ENCODE measurements at places on chromosomes 6 and 20.

DNA sequence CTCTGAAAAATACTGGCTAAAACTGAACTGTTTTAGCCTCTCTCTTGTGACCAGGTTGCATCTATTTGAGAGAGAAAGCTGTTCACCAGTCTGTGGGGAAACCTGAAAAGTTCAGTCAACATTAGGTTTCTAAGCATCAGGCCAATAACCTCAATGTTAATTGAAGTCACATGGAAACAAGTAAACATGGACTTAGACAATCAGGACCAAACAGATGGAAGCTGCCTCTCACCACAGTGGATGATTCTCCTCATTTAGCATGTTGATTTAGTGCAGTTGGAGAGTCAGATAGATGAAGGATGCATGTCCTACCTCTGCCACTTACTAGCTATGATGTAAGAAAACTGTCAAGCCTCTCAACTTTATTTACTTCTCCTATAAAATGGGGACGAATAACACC, 18.2 kb downstream of the SCGN start:
- no peak for DNase-seq

DNA sequence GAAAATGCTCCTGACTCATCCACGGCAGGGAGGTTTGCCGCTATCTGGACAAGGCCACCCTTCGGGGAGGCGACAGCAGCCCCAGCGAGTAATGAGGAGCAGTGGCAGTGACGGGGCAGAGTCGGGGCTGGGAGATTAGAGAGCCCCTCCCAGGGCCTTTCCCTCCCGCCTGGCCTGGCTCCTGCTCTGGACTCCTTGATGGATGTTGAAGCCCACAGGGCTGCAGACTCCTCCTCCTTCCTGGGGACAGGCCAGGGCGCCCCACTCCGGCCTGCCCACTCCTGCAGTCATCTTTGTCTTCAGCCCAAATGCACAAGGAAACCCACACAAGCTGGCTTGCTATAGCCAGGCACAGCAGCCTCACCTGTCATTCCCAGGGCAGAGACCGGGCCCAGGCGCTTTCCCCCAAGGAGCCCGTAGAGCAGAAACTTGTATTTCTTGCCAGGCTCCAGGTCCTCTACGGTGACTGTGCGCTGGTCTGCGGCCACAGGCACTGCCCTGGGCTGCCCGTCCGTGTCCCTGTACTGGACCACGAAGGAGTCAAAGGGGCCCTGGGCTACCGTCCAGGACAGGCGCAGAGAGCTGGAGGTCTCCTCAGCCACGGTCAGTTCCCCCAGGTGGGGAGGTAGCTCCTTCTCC, 7.7 kb downstream of the CYP21A2 start:
- peak; percentile 84 for DNase-seq

DNA sequence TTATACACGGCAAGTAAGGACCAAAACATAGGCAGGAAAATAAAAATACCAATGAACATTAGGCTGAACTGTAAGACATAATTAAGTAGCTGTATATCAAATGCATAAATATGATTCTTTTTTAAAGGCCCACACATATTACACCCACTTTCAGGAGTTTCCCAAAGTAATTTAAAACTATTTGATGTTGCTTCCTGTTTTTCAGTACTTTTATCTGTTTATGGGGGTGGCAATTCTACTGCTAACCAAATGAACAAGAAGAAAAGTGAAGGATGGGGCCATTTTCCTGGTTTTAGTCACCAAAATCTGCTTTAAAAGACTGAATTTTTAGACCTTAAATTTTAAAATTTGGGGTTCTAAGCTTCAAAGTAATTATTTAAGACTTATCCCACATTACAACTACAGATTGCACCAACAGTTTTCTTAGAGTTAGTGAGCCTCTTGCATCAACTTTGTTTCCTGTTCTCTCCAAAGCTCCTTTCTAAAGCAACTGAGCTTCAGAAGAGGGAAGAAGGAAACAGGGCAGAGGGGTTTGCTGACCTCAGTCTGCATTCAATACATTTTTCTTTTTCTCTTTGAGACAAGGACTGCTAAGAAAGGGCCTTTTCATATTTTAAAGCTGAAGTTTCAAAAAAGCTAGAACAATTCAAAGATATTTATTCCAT, 191.0 kb downstream of the BACH2 start:
- no peak for DNase-seq

GRCh38 chr6:16286151-16286522, 47.8 kb downstream of the GMPR start:
- DNase-seq: peak; percentile 25

DNA sequence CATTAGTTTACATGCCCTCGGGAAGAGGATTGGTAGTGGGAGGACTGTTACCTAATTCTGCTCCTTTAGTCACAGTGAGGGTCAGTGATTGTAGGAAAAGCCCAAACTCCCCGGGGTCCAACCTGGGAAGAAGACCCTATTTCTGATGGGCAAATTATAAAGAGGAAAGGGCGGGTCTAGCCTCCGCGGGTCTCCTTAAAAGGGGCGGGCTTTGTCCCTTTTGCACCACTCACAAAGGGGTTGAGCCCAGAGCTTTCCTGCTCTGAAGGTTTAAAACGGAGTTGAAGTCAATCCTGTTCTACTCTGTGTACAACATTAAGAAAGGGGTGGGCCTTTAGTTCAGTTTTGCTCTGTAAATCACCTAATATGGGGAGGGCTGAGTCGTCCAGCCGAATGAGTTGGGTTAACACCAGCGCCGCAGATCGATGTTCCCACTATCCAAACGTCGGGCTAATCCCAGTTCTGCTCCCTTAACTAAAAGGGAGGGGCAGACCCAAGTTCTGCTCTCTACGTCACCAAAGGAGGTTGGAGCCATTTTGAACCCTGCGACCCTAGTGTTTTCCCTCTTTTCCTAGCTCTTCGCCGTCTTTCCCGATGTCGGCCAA, 920 bp upstream of the RNF5 start:
- DNase-seq: peak; percentile 63

DNA sequence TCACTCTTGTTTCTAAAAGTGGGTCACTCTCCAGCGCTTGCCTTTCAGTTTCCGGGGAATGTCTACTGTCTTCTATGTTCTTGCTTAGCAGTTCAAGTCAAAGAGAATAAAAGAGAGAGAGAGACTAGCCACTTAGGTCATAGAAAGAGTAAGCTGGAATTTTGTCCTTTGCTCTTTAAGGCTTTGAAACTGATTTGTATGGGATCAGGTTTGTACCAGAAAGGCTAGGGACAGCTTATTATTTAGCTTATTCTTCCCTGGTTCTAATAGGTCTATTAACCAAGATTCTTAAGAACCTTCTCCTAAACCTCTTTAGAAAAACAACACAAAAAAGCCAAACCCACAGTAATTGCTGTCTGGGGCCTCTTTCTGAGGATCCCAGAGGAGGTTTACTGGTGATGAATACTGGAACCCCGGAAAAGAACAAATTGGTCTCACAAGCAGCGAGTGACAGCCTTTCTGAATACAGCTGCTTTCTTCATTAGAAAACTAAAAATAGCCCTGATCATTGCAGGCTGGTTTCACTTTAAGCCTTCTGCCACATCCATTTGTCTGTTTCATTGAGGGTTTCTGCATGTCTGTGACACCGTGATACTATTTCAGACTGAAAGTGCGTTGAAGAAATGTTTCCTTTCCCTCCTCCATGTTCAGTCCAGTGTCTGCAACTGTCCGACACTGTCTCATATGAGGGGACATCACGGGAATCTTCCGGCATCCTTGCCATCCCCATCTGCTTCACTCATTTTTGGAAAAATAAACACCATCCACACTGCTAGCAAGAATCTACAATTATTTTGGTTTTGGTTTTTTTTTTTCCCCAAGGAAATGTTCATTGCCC, 75.1 kb upstream of the ATXN1 start:
- DNase-seq: no peak

DNA sequence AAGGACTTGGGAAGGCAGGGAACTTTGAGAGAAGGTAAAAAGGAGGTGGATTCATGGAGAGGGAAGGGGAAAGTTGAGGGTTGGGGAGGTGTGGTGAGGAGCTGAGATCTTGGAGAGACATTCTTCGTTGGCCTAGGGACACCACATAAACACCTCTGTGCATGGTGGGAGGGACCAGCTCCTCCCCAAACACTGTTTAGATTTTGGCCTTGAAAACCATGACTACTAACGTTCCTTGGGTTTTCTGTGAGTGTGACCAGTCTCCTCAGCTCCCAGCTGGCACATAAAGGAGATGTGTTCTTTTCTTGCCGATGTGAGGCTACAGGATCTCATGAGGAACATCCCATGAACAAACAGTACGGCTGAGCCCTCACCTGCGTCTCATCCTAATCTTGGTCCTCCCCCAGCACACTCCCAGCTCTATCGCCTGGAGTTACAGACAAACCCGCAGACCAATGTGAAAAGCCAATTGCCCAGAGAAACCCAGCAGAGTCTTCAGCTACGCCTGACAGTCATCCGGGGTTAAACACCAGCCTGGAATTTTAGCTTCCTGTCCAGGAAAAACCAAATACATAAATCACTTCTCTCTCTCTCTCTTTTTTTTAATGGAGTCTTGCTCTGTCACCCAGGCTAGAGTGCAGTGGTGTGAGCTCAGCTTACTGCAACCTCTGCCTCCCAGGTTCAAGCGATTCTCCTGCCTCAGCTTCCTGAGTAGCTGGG, 22.0 kb upstream of the DDR1 start:
- no peak for DNase-seq

DNA sequence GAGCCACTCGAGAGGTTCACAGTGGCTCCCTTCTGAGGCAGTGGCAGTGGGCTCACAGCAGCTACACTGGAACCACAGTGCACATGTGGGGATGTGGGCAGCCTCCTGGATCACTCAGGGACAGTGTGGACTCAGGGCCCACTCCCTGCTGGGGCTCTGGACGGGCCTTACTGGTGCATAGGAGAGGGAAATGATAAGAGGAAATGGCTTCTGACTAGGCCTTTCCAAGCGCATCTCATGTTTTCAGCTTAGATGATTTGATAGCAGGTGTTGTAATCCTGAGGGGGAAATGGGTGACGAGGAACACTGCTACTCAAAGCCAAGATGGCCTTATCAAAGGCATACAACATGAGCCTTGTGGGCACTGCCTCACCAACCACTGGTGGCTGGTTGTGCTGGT, 44.0 kb downstream of the PANK2 start:
- no peak for DNase-seq

DNA sequence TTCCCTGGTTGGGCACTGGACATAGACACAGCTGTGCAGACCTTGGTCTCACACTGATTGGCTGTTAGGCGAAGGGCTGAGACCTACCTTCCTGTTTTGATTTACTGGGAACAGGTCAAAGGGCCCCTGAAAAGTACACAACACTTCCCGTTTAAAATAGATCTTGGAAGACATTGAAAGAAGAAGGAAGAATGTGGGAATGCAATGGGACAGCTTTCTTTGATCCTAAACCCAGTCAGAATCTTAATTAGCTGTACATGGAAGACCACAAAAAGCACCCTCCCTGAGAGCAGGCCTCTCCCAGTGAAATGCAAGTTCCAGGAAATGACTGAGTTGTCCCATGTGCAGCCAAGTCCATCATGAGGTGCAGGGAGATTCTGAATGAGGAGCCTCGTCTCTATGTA, 83.6 kb upstream of the EXOC2 start:
- no peak for DNase-seq

DNA sequence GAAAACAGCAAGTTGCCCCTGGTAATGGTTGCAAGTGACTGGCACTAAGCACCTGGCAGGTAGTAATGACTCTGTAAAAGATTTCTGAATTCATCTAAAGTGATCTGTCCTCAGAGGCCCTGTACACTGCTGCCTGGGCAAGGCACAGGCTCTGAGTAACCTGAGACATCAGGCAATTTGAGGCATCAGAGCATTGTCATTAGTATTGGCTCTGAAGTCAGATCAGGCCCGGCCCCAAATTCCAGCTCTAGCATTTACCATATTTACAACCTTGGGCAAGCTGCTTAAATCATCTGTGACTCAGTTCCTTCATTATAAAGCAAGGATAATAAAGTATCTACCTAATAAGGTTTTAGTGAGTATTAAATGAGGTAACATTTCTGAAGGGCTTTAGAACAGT, 17.3 kb upstream of the TENT5A start:
- DNase-seq: no peak
